BE2C (cell line): ENCODE measurements at places on chromosomes 5 and 9.

GRCh38 chr9:129422843-129423192 lies 198.1 kb downstream of the C9orf50 start:
- no peak for DNase-seq

GRCh38 chr5:83451955-83452354 lies 19.6 kb upstream of the VCAN start:
- DNase-seq = no peak

DNA sequence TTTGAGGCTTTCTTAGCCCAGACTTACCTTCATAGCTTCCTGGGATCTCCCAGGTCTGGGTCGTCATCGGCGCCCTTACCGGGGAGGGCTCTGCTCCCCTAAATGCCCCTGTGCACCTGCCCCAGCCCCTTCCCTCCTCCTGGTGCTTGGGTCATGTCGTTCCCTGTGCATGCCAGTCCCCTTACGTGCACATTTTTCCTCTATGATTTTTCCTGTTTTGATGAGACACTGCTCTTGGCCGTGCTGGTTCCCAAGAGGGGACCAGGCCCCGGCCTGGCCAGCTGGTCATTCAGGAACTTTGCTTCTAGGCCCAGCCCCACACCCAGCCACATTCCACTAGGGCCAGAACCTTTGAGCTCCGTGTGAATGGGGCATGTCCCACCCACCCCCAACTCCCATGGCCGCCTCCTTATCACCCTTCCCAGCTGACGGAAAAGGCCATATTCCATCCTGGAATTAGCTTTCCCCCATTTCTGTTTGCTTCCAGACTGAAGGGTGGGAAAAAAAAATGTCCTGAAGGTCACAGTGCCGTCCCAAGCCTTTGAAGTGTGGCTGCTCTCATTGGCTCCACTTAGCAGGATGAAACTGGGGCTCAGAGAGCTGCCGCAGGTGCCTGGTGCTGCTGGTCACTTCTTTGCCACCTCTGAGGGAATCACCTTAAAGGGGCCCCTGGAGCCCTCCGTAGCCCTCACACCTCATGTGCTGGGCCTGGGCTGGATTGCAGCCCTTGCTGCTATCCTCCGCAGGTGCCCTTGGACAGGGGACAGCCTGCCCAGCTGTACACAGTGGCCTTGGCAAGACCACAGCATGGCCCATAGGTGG lies 25.1 kb downstream of the ERGIC1 start:
- no peak for DNase-seq

DNA sequence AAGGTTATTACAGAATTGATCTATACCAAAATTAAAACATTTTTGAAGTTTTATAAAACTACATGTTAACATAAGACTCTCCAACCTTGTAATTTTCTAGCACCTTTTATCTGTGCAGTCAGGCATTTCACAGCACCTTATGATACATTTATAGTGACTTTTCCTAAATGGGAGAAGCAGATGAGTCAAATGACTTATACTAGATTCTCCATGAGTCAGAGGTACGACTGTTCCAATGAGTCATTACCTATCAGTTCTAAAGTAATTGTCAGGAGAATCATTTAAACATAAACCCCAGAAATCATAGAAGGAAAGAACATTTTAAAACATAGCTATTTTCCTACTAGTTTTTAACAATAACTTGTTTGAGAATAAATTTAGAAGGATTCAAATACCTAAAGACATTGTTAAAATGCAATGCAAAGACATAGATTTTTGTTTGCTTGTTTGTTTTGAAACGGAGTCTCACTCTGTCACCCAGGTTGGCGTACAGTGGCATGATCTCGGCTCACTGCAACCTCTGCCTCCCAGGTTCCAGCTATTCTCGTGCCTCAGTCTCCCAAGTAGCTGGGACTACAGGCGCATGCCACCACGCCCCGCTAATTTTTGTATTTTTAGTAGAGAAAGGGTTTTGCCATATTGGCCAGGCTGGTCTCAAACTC lies 34.7 kb upstream of the DMXL1 start:
- DNase-seq = no peak

DNA sequence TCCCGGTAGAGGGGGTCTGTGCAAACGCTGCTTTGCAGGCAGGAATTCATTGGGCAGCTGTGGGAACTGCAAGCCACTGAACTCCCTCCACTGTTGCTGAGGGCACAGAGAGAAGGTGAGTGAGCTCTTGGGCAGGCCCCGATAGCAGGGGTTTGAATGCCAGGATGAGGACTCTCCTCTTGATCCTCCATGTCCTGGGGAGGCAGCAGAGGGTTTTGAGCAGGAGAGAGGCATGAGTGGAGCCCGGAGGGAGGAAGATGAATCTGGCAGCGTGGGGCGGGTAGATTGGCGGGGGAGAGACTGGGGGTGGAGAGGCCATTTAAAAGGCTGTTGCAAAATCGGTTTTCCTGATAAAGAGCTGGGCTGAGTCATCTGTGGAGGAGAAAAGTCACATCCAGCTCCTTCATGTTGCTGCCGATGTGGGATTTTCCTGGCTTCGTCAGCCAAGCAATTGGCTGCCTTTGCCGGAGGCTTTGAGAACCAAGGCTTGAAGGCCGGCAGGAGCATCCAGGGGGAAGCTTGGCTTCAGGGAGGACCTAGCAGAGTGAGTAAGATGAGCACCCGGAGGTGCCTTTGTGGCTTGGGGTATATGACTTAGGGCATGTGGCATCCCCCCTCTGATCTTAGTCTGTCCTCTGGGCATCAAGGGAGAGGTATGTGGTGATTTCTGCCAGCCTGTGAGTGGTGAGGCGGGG lies at the start of gene SYNPO:
Gene SYNPO (plus strand): TSS at position 350 of the 695 bp plus-strand sequence. CDS start 7,616 bp downstream, outside the sequence.
- peak; percentile 63 for DNase-seq

GRCh38 chr5:111227801-111228200 lies 3.6 kb downstream of the CAMK4 start:
- peak; percentile 69 for DNase-seq

DNA sequence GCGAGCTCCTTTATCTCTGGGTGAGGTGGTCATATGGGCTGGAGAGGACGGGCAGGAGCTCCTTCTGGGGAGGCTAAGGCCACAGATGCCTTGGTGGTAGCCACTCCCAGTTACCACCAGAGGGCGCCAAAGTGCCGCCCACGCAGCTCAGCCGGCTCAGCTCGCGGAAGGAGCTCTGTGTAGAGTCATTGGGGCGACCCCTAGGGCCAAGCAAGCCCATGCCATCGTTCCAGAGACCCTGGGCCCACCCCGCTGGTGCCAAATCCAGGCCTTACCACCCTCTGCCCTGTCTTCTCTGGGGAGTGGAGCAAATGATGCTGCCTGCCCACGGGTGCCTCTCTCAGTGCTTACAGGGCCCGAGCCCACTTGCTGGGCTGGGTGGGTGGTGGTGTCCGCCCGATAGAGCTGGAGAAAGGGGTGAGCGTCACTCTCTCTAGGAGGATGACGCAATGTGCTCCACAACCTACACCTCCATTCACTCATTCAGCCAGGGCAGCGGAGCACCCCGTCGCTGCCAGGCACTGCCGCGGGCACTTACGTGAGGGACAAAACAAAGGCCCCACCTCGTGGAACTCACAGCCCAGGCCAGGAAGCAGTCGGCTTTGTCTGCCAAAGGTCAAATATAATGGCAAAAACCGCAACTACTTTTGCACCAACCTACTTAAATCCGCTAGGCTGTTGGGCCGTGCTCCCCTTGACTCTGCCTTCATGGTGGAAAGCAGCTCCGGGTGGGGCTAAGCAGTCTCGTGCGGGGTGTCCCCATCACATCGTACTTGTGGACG lies 13.8 kb downstream of the TSPAN17 start:
- peak; percentile 87 for DNase-seq

GRCh38 chr5:81314581-81314980 lies 13.2 kb downstream of the ZCCHC9 start:
- DNase-seq = no peak

- no peak for DNase-seq
Observed at GRCh38 chr9:88529496-88529895, 5.5 kb upstream of the NXNL2 start.

GRCh38 chr9:71490810-71491209 lies 277.5 kb downstream of the CEMIP2 start:
- no peak for DNase-seq

DNA sequence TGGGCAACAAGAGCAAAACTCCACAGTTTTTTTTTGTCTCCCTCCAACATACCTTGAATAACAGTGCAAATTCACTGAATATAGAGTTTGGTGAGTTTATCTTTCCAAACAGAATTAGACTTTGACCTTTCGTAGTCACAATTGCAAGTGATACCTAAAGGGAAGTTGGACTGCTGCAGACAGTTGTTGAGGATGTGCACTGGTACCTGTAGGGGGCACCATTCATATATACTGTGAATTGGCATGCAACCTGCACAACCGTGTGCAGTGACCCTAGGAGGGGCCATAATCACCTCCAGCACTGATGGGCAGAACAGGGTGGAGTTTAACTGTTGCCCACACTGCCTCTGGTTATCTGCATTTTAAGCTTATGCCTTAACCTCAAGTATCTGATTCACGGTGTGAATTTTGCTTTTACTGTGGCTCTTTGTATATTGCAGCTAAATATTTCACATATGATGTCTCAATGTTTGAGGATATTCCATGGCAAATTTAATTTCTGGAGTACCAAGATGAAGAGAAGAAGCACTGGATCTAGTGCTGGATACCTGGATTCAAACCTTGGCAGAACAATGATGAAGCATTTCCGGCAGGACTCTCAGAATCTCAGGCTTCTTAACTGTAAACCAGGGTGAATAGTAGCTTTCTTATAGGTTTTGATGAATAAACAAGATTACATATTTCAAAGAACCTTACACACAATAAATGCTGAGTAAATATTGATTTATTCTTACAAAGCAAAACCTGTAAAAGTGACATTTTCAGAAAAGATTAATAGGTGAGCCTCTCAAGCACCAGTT lies 144.3 kb downstream of the ACTBL2 start:
- peak; percentile 37 for DNase-seq

GRCh38 chr9:106896695-106897094 lies 33.7 kb downstream of the ZNF462 start:
- DNase-seq = no peak

- no peak for DNase-seq
Observed at GRCh38 chr5:116396476-116397099, 178.0 kb downstream of the SEMA6A start.

- peak; percentile 58 for DNase-seq
Observed at GRCh38 chr9:26656003-26656870, 236.4 kb downstream of the CAAP1 start.

- DNase-seq = no peak
Observed at GRCh38 chr5:171475596-171475995, 56.1 kb downstream of the FGF18 start.

GRCh38 chr5:173454361-173454735 lies 126.1 kb upstream of the STC2 start:
- no peak for DNase-seq

- peak; percentile 1 for DNase-seq
Observed at GRCh38 chr9:133693116-133693515, 45.0 kb downstream of the SARDH start.

DNA sequence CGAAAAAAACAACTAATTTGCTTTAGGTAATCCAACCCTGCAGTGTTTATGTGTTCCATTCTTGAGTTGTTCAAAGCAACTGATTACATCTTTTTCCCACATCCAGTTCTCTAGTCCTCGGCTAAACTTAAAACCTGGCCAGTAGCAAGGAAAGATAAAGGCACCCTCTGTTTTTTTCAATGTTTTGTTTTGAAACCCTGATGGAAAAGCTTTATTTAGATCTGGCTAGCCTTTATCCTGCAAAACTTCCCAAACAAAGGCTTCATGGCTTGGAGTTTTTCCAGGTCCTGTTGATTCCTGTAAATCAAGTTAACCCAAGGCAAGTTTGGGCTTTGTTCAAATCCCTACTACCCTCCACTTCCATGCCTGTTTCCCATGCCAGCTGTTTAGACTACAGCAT lies 105.1 kb downstream of the CEMIP2 start:
- DNase-seq = no peak

- DNase-seq = no peak
Observed at GRCh38 chr9:8136477-8136876, 336.9 kb upstream of the DMAC1 start.

- peak; percentile 7 for DNase-seq
Observed at GRCh38 chr5:92927291-92927778, 653.7 kb downstream of the NR2F1-AS1 start.

GRCh38 chr9:81132796-81133195 lies 556.6 kb downstream of the TLE1 start:
- no peak for DNase-seq

DNA sequence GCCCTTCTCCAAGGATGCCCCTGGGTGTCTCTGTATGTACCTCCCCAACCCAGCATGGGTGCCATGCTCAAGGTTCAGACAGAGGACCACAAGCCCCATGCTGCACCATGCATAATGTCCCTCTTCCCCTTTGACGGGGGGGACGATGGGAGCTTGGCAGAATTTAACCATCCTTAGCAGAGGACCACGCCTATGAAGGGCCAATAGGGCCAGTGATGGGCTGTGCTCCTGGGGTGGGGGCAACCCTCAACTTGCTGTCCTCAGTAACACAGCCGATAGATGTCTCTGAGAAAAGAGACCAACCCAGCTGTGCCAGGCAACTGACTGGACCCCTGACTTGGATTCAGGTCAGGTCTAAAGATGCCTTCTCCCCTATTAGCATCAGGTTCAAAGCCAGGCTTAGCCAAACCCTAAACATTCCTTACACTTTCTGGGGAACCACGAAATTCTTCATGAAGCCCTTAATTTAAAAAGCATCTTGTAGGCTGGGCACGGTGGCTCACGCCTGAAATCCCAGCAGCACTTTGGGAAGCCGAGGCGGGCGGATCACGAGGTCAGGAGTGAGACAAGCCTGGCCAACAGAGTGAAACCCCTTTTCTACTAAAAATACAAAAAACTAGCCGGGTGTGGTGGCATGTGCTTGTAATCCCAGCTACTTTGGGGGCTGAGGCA lies 20.7 kb upstream of the JADE2 start:
- no peak for DNase-seq

GRCh38 chr5:56070851-56071465 lies 76.2 kb upstream of the IL6ST start:
- no peak for DNase-seq

DNA sequence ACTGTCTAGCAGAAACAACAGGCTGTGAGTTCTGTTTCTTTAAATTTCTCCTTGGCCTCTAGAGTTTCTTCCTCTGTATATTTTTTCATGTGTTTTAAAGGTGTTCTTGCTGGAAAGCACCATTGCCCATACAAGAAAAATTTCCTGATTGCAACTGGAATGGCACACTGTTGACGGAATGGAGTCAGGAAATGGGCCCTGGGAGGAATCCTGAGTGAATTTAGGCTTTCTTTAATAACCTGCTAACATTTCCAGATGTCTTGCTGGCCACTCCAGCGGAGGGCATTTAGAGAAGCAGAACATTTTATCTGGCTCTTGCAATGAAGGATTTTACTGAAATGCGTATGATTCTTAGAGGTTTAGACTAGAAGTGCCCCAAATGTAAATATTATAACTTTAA lies 736.3 kb downstream of the TAF11L14 start:
- no peak for DNase-seq

- no peak for DNase-seq
Observed at GRCh38 chr9:90343991-90344390, 298.6 kb downstream of the DIRAS2 start.

- DNase-seq = no peak
Observed at GRCh38 chr5:15630441-15630840, 130.5 kb downstream of the FBXL7 start.

- DNase-seq = peak; percentile 22
Observed at GRCh38 chr5:157046041-157046440, 12.9 kb downstream of the HAVCR1 start.
